NCI-H1048 (cell line): ENCODE measurements at places on chromosomes 1 and 21.

GRCh38 chr1:27807385-27807784, 23.2 kb upstream of the PPP1R8 start:
- DNase-seq, result no peak

DNA sequence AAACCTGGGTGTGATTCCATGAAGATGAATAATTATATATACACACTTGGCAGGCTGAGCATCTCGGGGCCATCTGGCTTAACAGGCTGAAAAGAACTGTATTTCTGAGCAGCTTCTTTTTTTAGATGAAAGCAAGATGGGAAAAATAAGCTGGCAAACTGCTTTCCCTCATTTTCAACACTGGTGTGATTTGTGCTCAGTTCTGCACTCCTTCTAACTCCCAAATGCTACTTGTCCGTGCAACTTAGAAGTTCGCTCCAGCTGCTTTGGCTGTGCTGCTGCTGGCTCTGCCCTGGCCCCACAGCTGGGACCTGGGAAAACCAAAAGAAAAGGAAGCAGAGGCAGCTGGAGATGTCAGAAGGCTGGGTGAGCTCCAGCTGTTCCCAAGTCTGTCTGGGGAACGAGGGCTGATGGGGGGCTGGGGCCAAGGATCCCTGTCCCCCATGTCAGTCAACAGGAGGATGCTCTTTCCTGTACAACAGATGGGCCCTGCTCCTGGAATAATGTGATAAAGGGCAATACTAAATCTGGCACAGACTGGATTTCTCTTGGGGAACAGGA, 44.9 kb downstream of the PAFAH2 start:
- DNase-seq, result no peak

GRCh38 chr1:19469004-19469403, 16.3 kb downstream of the CAPZB start:
- DNase-seq, result no peak

GRCh38 chr1:65820983-65821382, 28.3 kb downstream of the PDE4B start:
- DNase-seq, result no peak

- no peak for DNase-seq
Observed at GRCh38 chr1:22969304-22969709, 3.4 kb downstream of the LACTBL1 start.

DNA sequence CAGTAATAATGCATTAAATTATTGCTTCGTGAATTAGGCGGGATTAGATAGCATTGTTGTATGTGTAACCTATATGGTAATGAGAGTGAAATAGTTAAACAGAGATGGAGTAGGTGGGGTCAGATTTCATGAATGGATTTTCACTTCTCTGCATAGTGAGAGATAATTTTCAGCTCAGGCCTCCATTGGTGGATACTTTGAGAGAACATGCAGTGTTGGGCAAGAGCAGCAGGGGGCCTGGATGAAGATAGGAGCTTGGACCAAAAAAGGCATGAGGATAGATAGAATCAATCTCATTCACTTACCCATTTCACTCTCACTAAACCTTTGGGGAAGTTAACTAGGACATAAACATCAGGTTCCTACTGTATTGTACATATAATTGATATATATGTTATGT, 39.5 kb upstream of the C1orf87 start:
- DNase-seq, result no peak

DNA sequence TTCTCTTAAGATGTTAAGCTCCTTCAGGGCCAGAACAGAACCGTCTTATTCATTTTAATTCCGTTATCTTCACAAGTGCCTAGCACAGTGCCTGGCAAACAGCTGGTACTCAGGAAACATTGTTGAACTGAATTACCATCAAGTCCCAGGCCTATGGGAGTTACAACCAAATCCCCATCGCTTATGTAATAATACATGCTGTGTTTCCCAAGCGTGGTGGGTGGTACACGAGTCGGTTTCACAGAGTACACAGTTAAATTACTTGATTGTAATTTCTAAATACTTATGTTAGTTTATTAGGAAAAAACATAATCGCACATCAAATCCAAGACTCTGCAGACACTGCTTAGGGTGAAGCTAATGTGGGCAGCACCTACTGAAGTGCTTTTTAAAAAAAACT, 1.0 kb downstream of the ANGEL2 start:
- DNase-seq, result no peak

DNA sequence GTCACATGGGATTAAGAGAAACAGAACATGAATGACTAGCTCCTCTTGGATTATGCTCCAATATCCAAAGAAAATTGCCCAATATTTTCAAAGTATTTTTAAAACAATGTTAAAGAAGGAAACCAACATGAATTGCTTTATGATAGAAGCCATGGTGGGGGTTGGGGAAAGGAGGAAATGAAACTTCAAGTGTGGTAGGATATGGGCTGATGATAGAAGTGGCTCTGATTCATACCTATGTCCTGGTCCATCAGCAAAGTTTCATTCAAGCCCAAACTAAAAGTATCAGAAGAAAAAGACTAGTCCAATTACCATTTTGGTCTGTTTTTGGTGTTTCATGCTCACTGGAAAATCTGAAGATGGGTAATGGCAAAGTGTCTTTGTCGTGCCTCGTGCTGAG, 104.2 kb upstream of the PROX1 start:
- no peak for DNase-seq

DNA sequence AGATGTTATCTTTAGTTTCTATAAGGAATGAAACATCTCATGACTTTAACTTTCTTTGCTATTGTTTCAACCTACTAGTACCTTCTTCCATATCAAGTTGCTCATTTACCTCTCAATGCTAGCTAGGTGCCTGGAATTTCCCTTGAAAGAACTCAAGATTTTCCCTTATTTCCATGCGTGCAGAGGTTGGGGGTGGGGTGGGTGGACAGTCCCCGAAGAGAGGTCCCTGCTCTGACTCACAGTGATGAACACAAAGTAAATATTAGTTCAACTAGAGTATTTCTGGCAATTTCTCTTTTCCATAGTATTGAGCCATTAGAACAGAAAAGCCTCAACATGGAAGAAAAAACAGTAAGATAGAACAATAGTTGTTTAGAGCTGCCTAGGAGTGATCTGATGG, 239.0 kb upstream of the ZP4 start:
- no peak for DNase-seq

DNA sequence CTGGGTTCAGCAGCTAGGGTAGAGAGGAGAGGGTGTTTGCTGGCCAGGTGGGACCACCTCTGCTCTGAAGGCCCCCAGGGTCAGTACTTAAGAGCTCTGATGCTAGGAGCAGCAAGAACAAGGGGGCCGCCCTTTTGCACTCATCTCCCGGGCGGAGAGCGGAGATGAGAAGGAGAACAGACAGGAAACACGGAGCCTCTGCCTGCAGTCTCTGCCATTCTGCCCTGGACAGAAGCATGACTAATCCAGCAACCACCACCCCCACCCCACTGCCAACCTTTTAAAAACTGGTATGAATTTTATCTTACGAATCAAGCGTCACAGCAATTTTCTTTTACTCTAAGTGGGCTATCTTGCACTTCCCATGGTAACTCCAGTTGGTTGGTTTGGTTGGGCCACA, 34.5 kb downstream of the PARP1 start:
- DNase-seq, result no peak

DNA sequence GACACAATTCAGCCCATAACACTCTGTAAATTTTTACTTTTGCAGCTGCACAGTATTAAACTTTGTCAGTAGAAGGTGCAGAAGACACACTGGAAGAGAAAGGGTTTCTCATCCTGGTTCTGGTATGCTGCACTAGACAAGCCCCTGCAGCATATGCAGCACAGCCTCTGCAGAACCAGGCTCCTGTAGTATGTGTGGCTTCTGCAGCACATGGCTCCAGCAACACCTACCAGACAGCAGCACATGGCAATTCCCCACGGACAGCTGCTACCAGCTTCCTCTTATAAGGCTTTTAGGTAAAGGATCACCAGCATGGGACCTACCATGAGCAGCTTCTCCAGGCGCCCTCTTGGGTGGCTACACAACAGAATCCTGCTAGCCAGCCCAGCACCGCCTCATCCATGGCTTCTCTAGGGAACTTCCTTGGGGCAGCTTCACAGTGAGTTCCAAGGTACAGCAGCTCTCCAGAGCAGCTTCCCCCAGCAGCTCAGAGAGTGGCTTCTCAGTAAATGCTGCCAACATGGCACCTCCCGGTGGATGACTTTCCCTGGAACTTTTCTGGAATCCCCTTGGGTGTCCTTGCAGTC, 534.4 kb upstream of the CXADR start:
- no peak for DNase-seq

GRCh38 chr1:207313131-207313530, 8.3 kb upstream of the CD55 start:
- no peak for DNase-seq

- DNase-seq, result no peak
Observed at GRCh38 chr1:82722608-82723007, 921.9 kb downstream of the ADGRL2 start.

DNA sequence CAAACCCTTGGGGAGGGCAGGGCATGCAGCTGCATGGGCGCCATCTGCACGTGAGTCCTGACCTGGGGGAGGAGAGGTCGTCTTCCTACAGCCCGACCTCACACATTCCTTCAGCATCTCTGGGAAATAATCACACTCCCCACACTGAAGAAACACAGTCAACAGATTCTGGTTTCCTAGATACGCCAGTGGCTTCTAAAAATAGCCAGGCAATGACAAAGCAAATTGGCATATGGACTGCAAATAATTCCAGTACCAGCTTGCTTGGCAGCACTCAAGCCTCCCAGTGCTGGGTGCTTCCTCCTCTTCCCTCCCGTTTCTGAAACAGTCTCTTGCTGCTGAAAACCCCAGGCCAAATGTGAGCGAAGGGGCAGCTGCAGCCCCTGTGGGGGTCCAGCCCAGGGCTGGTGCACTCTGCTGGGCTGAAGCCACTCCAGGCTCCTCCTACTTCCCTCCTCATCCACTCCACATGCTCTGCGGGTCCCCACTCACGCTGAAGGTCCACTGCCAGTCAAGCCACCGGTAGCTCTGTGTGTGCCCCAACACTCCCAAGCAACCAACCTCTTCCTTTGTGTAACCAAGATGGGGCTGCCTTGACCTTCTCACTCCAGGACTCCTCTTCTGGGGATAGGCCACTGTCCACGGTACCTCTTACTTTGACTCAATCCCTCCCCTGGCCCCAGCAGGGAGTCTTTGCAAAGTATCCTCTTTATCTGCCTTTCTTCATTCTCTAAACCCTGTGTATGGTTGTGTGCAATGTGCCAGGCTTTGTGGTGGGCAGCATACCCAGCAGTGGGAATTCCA, 69.0 kb downstream of the KCND3 start:
- DNase-seq, result no peak

DNA sequence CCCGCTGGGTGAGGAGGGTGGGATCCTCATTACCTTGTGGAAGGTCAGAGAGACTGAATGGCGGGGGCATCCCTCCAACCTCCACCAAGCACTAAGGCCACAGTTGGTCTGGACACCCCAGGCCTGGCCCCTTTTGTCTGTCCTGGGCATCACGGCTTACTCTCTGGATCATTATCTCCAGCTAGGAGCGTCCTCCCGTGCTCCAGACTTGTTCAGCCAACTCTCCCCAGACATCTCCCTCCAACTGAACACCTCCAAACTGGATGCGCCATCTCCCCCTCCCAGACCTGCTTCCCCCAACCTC, 7.3 kb upstream of the GJB5 start:
- DNase-seq, result no peak

DNA sequence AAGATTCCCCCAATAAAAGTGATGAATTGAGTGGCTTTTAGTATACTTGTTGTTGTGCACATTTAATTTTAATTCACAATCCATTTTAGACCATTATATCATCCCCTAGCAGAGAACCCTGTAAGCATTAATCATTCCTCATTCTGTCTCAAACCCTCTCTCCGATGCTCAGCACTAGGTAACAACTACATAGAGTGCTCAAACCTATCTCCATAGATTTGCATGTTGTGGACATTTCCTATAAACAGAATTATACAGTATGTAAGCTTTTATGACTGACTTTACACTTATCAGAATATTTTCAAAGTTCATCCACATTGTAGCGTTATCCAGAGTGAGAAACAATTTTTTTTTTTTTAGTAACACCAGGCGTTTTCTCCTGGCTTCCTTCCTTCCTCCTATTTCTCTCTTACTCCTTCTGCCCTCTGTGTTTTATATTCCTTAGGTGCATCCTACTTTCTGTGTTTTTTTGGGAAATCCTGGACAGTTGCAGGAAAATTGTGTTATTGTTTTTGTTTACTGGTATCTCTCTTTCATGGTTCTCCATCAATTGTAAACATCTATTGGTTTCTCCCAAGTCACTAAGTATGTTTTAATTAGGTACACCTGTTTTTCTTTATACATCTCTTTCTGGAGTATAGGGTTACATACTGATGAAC, 1528.0 kb upstream of the TPTE start:
- no peak for DNase-seq

GRCh38 chr1:86466109-86466844, 2.5 kb upstream of the CLCA1 start:
- DNase-seq, result no peak

DNA sequence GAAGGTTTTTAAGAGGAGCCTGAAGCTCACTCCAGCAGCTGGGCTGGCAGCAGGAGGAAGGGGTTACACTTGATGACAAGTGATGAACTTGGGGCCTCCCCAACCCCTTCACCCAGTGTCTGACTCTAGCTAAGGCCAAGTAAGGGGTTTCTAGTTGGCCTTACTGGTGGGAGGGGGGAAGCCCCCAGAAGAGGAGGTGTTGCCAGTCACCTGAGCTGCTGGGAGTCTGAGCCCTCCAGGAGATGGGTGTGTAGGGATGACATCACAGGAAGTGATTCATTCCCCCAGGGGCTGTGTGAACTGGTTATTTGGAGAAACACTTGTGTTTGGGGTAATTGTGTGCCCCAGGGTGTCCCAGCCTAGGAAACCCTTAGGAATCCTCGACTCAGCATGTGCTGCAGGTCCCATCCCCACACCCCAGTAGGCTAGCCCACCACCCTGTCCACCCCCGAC, 3.1 kb downstream of the PADI1 start:
- no peak for DNase-seq

- DNase-seq, result no peak
Observed at GRCh38 chr1:70672442-70672888, 261.4 kb downstream of the CTH start.

DNA sequence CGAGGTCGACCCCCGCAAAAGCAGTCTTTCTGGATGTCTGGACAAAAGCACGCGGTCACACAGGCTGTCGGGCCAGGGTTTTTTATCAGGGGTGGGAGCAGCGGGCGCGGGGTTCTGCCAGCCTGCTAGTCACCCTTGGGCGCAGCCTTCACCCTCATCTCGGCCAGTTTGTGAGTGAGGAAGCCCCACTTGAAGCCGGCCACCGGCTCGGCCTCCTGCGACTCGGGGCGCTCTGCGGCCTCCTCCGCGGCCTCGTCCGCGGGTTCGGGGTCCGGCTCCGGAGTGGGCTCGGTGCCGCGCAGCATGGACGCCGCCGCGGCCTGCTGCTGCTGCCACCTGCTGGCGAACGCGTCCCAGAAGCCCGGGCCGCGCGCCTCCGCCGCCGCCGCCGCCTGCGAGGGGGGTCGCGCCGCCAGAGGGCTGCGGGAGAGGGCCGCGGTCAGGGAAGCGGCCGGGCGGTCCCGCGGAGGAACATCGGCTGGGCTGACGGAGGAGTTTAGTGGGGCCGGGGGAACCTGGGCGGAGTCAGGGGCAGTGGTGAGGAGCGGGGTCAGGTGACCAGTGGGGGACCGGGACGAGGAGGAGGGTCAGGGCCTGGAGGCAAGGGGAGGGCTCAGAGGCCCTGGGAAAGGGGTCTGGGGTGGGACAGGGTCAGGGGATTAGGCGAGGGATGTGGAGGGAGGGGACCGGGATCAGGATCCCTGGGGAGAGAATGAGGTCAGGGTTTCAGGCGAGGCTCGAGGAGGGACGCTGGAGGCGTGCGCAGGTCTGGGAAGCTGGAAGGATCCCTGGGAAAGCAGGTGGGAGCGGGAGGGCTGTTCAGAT, 4.5 kb downstream of the C1orf232 start:
- DNase-seq, result no peak

- no peak for DNase-seq
Observed at GRCh38 chr1:81226603-81226928, 574.2 kb upstream of the ADGRL2 start.
